ENCODE measurements at places on chromosomes 7 and 10.

- no peak for DNase-seq
Observed at GRCh38 chr7:100400656-100401055, 27.4 kb downstream of the PILRA start.

DNA sequence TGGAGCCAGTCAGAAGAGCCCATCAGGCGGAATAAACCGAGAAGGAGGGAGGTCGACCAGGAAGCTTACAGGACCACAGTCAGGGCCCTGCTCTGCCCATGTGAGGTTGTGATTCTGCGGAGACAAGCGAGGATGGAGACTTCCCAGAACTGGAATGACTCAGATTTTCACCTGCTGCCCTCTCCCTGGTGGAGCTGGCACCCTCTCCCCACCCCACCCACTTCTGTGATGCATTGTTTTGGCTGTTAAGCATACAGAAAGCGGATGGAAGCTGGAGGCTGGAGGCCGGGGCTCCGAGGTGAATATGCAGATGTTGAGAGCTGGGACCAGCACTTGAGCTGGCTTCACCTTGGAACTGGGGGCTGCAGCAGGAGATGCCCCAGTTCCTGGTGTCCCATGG is 57.4 kb downstream of the NPTX2 start:
- DNase-seq = no peak

DNA sequence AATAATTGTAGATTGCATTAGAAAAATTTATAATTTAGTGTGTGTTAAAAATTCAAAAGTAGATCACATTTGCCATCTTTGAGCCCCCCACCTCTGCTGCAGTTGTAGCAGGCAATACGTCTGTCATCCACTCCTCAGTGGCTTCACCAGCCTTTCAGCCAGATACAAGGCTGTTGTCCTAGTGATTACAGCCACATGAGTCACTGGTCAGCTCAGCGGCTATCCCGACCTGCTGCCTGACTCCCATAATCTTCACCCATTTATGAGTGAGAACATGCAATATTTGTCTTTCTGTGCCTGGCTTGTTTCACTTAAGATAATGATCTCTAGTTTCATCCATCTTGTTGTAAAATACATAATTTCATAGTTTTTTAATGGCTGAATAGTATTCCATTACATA is 9.2 kb downstream of the OR2A5 start:
- DNase-seq = no peak

DNA sequence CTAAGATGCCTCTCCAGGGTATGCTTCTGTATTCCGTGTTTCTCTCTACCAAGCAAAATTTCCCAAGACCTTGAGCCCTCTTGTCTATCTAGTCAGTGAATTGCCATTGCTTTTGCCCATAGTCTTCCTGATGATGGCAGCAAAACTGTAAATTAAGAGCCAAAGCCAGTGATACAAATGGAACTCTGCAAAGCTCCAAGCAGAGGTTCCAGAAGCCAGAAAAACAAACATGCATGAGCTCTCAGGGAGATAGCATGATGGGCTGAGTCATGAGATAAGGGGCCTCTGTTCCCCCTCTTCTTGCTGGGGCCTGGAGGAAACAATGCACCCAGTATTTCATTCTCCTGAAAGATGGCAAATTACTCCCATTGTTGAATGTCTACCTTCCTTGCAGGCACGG is 24.7 kb downstream of the LSMEM1 start:
- no peak for DNase-seq

DNA sequence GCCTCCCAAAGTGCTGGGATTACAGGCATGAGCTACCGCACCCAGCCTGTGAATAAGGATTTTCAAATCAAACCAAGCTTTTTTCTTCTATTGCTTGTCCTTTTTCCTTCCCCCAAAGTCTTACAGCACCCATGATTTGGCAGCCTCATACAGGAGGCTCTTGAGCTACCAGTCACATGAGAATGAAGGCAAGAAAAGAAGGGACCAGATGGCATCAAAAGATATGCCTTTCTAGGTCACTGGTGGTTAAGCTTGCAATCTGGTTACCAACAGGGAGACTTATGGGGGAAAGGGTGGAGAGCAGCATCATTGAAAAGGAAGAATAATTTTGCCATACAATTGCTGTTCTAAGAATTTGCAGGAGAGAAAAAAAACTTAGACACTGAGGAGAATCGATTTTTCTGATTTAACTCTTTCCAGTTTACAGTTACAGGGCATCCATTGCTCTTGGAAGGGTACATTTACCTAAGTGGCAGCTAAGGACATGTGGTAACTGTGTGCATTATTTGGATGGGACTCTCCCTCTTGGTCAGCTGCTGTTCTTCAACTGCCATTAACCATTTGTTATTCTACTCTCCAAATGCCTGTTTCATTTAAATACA is 29.5 kb downstream of the SMNDC1 start:
- DNase-seq = no peak

DNA sequence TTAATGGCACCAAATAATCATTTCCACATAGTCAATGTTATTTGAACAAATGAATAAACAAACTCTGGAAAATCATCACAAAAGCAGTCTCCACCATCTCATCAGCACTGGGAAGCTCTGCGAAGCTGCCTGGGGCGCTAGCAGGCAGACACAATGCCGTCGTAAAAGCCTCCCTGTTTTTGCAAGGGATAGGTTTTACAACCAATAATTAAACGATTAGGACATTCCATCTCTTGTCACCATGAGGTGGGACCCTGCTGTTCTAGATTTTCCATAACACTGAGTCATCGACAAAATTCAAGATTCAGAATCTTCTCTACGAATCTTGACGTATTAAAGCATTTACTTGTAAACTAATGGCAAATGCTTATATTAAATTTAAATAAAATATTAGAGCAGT is 172.8 kb upstream of the AKR1E2 start:
- no peak for DNase-seq

- DNase-seq = no peak
Observed at GRCh38 chr7:11988186-11988585, 156.2 kb upstream of the THSD7A start.

GRCh38 chr10:28432210-28432676 is 100.7 kb upstream of the WAC start:
- no peak for DNase-seq

GRCh38 chr10:109454691-109455090 is 468.6 kb downstream of the XPNPEP1 start:
- no peak for DNase-seq

DNA sequence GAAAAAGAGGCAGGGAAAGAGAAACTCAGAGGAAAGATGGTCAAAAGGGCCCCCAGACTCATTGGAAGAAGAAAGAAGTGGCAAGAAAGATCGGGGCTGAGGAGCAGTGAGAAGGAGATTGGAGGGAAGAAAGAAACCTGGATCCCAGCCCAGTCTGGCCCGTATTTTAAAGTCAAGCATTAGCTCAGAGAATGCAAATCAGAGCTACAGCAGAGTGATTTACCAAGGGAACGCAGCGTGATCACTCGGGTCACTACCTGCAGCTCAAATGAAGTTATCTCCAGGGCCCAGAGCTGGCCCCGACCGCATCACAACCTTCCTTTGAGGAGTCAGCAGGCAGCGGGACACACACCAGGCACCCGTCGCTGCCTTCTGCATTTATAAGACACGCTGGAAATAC is 72.8 kb downstream of the CARD11 start:
- no peak for DNase-seq

DNA sequence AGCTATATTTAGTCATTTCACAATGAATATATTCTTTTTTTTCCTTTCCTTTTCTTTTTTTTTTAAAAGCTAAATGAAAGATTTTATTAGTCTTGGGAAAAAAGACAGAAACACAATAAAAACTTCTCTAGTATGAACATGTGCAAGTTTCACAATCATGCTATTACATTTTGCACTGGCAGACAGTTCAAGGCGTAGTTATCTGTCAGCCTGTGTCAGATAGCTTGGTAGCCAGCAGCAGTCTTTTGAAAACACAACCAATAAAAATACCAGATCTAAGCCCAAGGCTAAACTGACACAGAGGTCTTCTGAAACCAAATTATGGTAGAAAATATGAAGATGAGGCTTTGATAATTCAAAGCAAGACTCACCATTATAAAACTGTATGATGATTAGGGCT is 205.8 kb upstream of the TEX47 start:
- no peak for DNase-seq

- DNase-seq = peak; percentile 61
Observed at GRCh38 chr10:99329304-99329553, at the start of gene CNNM1. Gene CNNM1 (plus strand): TSS chr10:99329356. CDS start chr10:99329388, 32 bp downstream.

DNA sequence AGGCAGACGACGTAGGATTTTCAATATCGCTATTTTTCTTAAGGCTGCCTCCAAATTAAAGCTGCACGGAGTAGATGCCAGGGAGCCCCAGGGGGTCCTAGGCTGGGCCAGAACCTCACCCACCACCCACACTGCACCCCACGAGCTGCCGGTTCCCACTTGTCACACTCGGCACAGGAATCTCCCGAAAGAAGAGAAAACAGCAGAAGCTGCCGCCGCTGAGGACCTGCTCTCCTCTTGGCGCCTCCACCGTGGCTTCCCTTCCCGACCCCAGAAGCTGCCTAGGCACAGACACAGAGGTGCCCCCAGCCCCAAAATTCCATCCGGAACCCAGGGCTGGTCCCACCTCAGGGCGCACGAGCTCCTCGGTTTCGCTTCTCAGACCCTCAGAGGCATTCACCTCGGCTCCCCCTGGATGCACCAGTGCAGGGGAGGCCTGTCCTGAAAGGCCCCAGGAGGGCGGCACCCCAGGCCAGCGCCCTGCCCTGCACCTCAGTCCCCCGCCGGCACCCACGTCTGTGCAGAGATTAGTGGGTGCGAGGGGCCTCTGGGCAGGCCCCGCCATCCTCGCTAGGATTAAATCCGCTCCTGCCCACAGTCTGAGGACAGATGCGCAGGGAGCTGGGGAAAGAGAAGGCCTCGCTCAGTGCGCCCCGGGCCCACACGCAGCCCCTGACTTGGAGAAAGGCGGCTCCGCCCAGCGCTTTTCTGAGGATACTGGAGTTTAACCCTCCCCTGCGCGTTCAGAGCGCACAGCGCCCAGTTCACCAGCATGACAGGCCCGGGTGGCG is 99.2 kb downstream of the PTPRN2 start:
- no peak for DNase-seq

GRCh38 chr10:69668721-69669120 is 38.7 kb downstream of the FAM241B start:
- DNase-seq = no peak

- no peak for DNase-seq
Observed at GRCh38 chr7:135283959-135284638, 50.5 kb downstream of the STRA8 start.

DNA sequence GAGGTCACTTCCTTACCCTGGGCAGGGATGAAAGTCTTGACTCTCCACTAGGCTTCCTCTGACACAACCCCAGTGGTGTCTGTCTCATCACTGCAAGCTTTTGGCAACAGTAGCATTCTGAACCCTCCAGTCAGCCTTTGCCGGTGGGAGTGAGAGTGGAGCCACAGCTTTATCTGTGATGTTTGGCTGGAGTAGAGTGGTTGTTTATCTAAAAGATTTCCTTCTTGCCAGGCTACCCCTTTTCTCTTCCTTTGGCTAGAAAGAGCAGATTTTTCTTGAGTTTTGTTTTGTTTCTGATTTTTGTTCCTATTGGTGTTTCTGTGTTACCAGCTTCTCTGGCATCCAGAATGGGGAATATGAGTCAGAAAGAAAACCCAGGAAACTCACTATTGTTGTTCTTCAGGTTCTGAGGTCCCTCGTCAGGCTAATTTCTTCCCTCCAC is 98.9 kb upstream of the KIF5B start:
- no peak for DNase-seq

GRCh38 chr10:12742771-12743170 is 258.7 kb downstream of the CCDC3 start:
- DNase-seq = no peak

DNA sequence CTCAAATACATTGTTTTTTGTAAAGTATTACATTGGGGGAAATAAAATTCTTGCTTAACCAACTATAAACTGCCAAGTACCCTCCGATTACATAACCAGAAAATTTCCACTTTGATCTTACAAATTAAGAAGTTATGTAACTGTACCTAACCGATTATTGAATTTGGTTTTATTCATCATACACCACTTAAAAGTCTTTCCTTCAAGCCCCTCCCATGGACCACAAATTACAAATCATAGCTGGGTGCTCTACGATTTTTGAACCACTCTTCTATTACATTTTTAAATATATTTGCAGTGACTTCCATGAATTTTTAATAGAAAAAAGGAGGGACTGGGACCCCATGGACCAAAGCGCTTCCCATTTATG is 630 bp downstream of the ZNF680 start:
- no peak for DNase-seq

DNA sequence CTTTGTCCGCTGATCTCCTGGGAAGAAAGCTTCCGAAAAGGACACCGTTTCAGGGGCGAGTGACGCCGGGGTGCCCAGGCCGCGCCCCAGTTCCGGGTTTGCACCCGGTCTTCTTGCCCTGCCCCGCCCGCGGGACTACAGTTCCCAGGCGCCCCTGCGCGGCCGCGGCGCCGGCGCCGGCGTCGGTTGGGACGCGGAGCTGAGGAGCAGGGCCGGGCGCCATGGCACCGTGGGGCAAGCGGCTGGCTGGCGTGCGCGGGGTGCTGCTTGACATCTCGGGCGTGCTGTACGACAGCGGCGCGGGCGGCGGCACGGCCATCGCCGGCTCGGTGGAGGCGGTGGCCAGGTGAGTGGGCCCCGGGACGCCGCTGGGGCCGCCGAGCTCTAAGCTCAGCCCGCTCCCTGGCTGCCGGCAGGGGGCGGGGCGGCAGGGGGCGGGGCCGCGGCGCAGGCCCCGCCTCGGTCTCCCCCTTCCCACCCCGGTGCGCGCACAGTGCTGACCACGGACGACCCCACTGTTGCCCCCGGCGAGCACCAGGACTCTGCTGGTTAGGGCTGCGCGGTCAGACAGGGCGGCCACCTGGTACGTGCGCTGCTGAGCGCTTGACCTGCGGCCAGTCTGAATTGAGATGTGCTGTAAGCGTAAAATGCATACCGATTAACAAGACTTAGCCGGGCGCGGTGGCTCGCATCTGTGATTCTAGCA is at the start of gene LHPP:
Gene LHPP, plus strand, starts transcription at position 182 of the 706 bp plus-strand sequence. Its CDS starts 40 bp downstream, at position 222.
- DNase-seq = no peak

GRCh38 chr7:121330053-121330833 is 1.4 kb downstream of the WNT16 start:
- DNase-seq = no peak

DNA sequence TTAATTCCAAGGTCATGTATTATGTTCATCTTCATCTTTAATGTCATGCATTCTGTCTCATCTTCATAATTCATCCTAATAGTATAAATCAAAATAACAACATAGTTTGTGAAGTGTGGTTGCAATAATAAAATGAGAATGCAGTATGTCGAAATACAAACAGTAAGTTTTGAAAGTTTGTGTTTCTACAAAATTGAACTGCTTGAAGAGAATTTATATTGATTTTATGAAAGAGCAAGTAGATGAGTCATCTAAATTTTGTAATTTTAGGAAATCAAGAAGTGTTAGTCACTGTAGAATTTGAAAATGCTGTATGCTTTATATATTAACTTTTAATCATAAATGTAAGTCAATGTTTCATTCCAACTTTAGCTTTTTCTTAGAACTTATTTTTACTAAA is 190.5 kb upstream of the PPP1R3A start:
- DNase-seq = no peak
